ENCODE measurements at places on chromosomes 13 and 19.

DNA sequence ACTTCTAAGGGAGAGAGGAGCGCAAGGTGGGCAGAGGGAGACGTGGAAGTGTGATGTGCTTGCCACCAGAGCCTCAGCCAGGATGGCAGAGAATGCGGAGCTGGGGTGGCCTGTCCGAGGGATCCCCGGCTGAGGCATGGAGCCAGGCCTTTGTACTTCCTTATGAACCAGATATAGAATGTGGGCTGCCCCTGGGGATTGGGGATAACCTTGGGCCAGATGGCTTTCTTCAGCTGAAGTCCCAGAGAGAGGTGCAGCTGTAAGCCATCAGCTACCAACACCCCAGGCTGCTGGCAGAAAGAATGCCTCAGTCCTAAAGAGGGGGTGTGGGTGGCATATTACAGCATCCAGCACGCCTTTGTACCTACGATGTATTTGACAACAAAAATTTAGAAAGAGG lies 25.5 kb upstream of the FBXO17 start:
- DNase-seq = no peak

DNA sequence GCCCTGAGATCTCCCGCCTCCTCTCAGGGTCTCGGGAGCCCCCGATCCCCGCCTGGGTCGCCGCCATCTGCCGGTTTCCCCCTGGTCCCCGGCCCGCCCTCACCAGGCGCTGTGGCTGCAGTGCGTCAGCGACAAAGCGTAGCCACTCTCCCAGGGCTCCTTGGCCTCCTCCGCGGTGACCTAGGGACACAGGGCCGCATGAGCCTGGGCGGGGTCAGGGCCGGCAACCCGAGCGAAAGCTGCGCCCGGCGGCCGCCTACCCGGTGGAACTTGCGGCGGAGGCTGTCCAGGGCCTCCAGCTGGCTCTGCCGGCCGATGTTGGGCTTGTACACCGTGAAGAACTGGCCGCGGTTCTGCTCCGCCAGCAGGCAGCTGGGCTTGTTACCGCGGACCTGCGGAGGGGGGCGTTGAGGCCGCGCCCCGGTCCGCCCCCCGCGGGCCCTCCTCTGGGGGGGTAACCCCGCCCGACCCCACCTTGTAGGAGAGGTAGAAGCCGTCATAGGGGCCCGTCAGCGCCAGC lies 5.3 kb downstream of the GPX4 start:
- no peak for DNase-seq

GRCh38 chr13:37476874-37477273 lies 121.7 kb downstream of the POSTN start:
- no peak for DNase-seq

- no peak for DNase-seq
Measured at GRCh38 chr13:39765801-39766463, 110.5 kb downstream of the COG6 start.

- no peak for DNase-seq
Measured at GRCh38 chr13:73767191-73767741, 366.9 kb downstream of the KLF12 start.

DNA sequence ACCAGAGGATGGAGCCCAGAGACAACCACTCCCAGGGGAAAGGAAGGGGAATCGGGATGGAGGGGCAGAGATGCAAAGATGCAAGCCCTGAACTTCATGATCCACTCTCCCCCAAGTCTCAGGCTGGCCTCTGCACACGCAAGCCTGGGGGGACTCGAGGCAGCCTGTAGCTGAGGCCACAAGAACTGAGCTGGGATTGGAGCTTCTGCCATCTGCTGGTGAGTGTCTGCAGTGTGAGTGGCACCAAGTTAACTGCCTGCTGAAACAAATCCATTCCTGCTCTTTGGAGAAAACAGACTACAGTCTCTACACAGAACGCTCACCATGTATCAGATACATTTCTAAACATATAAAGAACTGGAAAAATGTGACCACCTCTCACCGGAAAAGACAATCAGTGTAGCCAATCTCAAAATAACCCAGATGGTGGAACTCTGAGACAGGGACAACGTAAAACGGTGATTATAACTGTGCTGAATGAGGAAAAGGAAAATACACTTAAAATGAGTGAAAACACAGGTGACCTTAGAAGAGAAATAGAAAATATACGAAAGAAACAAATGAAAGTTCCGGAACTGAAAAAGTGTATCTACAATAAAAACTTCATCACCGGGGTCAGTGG lies 62.1 kb downstream of the KLF2 start:
- no peak for DNase-seq

- no peak for DNase-seq
Measured at GRCh38 chr13:27193496-27193895, 21.9 kb upstream of the USP12 start.
